ENCODE measurements at places on chromosomes 6 and 20.

- no peak for DNase-seq
These were observed 32.9 kb downstream of the PKIG start for GRCh38 chr20:44615169-44615791.

GRCh38 chr6:32553037-32553742 lies 23.1 kb upstream of the HLA-DRB5 start:
- DNase-seq, result no peak

GRCh38 chr6:84416043-84416657 lies 188.7 kb upstream of the CEP162 start:
- no peak for DNase-seq

- DNase-seq, result no peak
These were observed 42.5 kb upstream of the NELFCD start for GRCh38 chr20:58938541-58938940.

DNA sequence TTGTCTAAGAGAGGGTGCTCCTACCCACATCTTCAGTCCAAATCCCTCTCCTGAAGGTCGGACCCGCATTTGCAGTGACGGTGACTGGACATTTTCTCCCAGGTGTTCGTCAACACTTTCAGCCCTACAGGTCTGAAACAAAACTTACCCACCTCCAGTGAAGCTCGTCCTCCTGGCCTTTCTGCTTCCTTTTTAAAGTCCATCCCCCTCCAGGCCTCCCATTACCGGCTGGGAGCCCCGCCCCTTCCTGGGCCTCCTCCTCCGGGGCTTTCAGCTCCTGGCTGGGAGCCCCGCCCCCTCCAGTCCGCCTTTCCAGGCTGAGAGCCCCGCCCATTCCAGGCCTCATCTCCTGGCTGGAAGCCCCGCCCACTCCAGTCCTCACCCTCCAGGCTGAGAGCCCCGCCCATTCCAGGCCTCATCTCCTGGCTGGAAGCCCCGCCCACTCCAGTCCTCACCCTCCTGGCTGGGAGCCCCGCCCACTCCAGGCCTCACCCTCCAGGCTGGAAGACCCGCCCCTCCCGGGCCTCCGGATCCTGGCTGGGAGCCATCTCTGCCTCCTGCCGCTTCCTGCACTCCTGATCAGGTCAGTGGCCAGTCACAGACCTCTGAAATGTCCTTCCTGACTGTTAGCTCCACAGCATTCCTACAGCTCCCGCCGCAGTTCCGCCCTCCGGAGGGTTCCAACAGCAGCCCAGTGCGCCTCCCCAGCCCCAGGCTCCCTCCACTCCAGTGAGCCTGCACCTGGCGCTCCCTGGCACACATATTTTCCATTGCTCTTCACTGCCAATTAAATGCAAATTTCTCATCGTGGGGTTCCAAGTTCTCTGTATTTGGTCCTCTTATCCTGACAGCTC lies 98.5 kb downstream of the LY86 start:
- no peak for DNase-seq

DNA sequence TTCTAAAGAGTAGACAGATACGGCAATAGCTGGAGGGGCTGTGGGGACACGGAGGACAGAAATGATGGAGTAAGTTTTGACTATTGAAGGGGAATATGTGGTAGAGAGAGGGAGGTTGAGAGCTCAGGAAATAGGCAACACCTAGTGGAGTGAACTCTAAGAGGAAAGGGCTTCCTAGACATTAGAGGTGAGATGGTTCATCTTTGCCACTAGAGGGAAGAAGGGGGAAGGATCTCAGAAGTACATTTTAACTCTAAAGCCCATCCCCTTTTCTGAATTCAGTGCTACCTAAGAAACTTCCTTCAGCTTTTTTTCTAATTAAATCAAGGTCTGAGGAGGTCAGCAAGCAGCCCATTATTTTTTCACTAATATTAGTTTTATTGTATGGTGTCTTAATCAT lies 689.4 kb upstream of the MAP3K7 start:
- no peak for DNase-seq

GRCh38 chr6:29887330-29887818 lies 55.0 kb upstream of the HLA-A start:
- peak; percentile 12 for DNase-seq

DNA sequence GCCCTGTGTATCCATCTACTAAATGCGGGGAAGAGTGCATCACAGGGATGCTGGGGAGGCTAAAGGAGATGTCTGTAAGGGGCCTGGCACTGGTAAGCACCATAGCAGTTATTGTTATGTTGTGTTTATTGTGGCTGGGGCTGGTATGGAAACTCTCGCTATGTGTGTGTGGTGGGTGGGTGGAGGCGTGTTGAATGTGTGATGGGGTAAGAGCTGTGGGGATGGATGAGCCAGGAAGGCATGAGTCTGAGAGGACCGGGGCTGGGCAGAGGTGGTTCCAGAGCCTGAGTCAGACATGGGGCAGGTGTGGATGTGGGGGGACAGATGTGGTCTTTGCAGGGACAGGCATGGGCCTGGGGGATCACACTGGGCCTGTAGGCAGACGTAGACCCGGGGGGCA lies 88.1 kb downstream of the GRM4 start:
- DNase-seq, result no peak

DNA sequence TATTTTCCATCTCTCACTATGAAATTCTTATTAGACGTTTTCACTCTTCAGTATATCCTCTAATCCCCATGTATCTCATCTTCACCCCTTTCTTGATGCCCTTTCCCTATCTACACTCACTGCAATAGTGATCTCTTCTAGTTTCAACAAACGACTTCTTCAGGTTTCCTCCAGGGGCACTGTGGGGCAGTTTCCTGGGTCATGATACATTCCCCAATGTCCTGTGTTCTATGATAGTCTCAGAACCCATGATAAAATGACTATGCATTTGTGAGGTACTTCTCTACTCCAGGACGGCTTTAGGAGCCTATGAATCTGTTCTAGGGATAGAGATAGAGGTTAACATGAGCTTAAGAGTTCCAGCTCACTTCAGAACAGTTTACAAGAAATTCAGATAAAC lies 183.3 kb downstream of the FOXC1 start:
- DNase-seq, result no peak

DNA sequence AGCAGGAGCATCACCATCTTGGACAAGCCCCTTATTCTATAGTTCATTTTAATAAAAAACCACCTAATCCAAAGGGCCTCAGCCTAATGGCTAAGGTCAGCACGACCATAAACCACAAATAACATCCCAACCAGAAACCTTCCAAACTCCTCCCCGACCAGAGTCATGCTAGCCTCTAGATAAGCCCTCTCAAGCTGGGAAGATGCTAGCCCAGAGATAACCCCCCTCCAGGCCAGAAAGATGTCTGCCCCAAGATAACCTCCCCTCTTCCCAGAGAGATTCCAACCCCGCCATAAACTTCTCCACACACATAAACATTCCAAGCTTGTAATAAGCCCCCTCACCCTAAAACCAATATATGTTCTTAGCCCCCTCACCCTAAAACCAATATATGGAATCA lies 38.5 kb upstream of the OR14J1 start:
- no peak for DNase-seq

DNA sequence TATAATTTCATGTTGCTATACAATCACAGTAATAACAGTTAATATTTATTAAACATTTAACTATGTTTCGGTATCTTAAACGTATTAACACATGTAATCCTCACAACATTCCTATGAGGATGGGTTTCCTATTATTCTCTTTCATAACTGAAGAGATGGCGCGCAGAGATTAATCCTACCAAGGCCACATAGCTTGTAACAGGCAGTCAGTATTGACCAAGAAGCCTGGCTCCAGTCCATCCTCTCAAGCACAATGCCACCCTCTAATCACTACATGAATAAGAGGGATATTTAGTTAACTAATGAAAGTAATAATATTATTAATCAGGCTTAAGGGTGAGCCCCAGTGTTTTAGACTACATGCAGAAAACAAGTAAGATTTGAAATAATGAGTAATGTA lies 149.7 kb upstream of the SIM1 start:
- DNase-seq, result no peak

DNA sequence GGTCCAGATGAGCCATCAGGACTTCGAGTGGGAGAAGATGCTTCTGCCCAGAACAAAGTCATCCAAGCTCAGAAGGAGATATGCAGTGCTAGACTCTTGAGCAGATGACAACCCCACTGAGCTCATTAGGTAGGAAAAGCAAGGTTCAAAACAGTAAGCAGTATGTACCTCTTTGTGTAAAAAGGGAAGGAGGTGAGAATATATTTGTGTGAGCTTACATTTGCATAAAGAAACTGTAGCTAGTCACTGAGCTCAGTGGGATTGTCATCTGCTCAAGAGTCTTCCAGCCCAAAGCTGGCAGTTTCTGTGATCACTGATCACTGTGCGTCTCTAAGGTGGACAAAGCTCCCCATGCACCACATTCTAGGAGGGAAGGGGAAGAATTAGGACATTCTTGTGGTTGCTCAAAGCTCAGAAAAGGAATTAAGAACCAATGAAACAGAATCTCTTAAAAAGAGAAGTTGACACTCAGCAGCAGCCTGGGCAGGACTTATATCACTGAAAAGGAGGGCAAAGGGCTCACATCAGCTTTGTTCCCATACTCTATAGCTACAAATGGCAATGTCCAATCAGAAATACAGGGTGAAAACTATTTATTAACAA lies 90.0 kb upstream of the MAFB start:
- no peak for DNase-seq

GRCh38 chr6:167731731-167732422 lies 94.8 kb upstream of the AFDN start:
- no peak for DNase-seq

- no peak for DNase-seq
These were observed 382.3 kb downstream of the CD83 start for GRCh38 chr6:14499841-14500240.

GRCh38 chr6:124026694-124027093 lies 223.0 kb downstream of the NKAIN2 start:
- DNase-seq, result no peak

DNA sequence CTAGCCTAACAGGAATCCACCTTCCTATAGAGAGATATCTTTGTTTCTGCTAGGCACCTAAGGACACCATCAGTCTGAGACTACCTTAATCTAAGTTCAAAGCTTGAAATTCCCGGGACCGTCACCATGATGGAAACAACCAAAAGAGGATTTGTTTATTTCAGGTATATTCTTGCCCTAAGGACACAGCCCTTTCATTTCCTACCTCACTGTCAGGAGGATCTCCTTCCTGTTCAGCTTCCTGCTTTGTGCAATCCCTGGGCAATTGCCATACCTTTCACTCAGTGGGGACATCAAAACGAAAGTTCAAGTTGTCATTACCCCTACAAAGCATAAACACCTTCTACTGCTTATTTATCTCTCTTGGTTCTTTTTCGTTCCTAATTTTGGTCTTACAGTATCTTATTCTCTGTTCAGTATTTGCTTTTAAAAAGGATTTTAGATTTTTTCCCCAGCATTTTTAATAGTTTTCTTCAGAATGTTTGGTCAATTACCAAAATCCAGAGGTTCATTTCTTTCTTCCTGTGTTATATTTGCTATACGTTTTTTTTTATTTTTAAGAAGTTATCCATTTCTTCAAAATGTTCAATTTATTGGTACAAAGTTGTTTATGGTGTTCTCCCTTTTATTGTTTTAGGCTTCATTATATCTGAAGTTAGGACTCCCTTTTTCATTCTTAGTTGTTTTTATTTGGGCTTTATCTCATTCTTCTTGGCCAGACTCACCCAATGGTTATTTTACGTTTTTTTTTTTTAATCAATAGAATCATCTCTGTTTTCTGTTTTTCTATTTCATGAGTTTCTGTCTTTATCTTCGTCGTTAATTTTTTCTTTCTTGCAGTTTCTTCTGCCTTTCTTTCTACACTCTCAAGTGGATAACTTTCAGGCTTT lies 13.0 kb upstream of the TBPL1 start:
- no peak for DNase-seq

DNA sequence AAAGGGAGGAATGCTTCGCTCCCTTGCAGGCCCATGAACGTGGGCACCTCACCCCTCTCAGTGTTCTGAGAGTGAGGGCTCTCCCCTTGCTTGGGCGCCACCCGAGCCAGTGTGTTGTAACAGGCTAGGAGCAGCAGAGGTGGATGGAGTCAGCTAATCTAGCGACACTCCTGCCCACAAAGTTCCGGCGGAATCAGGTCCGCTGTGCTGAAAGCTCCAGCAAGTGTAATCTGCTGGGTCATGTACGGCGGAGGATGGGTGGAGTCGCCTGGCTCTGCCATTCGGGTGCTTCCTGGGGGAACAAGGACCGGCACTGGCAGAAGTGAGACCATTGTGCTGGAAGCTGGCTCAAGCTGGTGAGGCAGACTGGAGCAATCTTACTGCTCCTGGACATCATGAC lies 1310.1 kb downstream of the EPHA7 start:
- DNase-seq, result no peak

- no peak for DNase-seq
These were observed 102.4 kb downstream of the CDH26 start for GRCh38 chr20:60060593-60060992.

DNA sequence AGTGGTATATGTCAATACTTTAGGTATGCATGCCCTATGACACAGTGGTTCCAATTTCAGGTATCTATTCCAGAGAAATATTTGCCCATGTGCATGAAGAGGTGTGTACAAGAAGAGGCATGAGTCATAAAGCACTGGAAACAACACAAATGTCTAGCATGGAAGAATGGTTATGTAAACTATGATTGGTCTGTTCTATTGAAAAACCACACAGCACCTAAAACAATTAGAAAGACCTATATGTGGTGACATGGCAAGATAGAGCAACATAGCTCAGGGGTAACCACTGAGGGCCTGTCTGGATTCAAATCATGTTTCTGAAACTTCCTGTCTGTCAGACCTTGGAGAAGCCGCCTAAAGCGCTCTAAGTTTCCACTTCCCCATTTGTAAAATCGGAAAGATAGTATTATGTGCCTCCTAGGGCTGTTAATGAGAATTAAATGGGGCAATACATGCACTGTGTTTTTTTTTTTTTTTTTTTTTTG lies 76.0 kb upstream of the SHLD1 start:
- no peak for DNase-seq

DNA sequence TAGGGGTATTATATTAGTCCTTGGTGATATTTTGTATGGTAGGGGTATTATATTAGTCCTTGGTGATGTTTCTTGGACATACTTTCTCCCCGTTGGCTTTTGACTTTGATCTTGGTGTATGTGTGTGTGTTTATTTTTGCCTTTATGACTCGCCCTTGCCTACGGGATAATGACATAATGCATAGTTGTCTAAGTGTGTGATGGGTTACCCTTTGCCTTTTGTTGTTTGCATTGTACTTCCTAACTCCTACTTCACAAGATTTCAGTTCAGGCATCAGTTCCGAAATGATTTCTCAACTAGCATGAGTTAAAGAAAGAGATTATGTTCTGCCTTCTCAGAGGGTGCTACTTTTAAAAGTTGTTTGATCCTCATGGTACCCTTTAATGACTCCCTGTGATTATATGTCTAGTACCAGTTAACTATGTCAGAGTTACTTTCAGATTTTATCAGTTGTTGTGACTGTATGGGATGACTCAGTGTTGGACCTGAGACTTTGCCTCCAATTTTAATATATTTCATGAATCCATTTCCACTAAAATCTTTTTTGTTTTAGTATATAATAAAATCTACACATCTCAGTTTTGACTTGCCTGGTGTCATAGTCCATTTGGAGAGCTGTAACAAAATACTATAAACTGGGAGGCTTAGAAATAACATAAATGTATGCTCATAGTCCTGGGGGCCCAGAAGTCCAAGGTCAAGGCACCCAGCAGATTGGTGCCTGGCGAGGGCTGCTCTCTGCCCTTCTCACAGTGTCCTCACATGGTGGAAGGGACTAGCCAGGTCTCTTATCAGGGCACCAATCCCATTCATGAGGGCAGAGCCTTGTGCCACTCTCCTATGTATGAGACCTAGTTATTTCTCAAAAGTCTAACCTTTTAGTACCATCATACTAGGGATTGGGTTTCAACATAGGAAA lies 34.1 kb downstream of the CDYL start:
- DNase-seq, result no peak
